ENCODE measurements at places on chromosomes 3 and 15. TPM values are rescaled to one million over a fixed set of nuclear protein-coding genes. Genes with fewer than 3 reads are reported as not detected.

DNA sequence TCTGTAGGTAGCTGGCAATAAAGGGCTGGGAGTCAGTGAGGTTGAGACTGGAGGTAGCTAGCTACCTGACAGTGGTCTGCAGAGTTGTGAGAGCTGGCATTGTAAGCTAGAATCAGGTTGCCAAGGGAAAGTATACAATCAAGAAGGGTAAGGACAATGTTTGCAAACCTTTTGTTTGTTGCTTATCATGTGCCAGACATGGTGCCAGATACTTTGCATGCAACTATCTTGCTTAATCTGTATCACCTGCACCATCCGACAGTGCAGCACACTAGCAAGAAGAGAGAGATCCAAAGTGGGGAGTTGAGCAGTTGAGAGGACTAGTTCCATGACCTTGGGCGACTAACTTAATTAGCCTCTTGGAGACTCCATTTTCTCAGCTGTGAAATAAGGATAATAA is 236.4 kb downstream of the PDCD6IP start:
- H3K4me3 ChIP-seq: no peak overlapping the region
- H3K36me3 ChIP-seq: no peaks in the 10 kb centered on the region

- no peaks in the 10 kb centered on the region for H3K36me3 ChIP-seq
- no peak overlapping the region for H3K4me3 ChIP-seq
- H3K27ac ChIP-seq: no peak overlapping the region
- H3K4me1 ChIP-seq: no peaks in the 10 kb centered on the region
- no peak for DNase-seq
- no peaks in the 10 kb centered on the region for H3K27me3 ChIP-seq
Observed at GRCh38 chr3:152047465-152047864, 174.0 kb downstream of the SUCNR1 start.

- no peaks in the 10 kb centered on the region for H3K36me3 ChIP-seq
- H3K27ac ChIP-seq: no peak overlapping the region
- H3K4me3 ChIP-seq: no peak overlapping the region
- no peaks in the 10 kb centered on the region for H3K27me3 ChIP-seq
- no peaks in the 10 kb centered on the region for H3K4me1 ChIP-seq
- no peak for DNase-seq
Observed at GRCh38 chr3:80668600-80669294, 900.9 kb upstream of the ROBO1 start.

- DNase-seq: no peak
- H3K27ac ChIP-seq: no peak overlapping the region
- H3K36me3 ChIP-seq: no peaks in the 10 kb centered on the region
- H3K4me3 ChIP-seq: no peak overlapping the region
Observed at GRCh38 chr15:43238671-43239131, 17.9 kb upstream of the EPB42 start.

GRCh38 chr3:45612918-45613602 is 18.5 kb downstream of the LIMD1 start:
- H3K4me3 ChIP-seq: no peak overlapping the region
- DNase-seq: no peak
- no peak overlapping the region for H3K27ac ChIP-seq
- H3K27me3 ChIP-seq: no peaks in the 10 kb centered on the region

- H3K27ac ChIP-seq: no peak overlapping the region
- no peak for DNase-seq
- H3K4me3 ChIP-seq: no peak overlapping the region
- no peaks in the 10 kb centered on the region for H3K4me1 ChIP-seq
- no peaks in the 10 kb centered on the region for H3K36me3 ChIP-seq
Observed at GRCh38 chr3:158777161-158777873, 24.5 kb upstream of the MFSD1 start.

GRCh38 chr15:78069052-78069414 is 8.5 kb downstream of the TBC1D2B start:
- H3K27ac ChIP-seq: peak overlapping the region; percentile 86
- peaks cover 84% of the 10 kb centered on the region for H3K4me1 ChIP-seq
- H3K36me3 ChIP-seq: no peaks in the 10 kb centered on the region
- H3K4me3 ChIP-seq: no peak overlapping the region

GRCh38 chr3:123817413-123817812 is 66.7 kb downstream of the MYLK start:
- H3K4me3 ChIP-seq: no peak overlapping the region
- H3K36me3 ChIP-seq: peaks cover 59% of the 10 kb centered on the region
- H3K4me1 ChIP-seq: peaks cover 13% of the 10 kb centered on the region
- no peaks in the 10 kb centered on the region for H3K27me3 ChIP-seq

DNA sequence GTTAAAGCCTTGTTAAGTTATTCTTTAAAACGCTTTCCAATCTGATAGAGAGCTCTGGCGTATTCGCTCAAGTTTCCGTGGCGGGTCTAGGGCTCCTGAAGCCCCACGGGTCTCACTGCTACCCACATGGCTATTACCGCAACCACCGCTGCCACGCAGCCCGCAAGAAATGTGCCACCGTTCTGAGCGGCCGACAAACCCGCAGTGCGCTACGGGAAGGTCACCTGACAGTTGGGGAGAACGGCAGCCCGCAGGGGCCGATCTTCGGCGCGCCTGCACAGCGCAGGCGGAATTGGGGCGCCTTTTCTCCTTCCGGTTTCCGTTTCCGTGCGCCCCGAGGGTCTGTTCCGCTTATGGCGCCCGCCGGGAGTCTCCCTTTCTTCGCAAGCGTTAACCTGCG is 76.6 kb upstream of the SNRPN start:
- no peaks in the 10 kb centered on the region for H3K4me1 ChIP-seq
- peak overlapping the region; percentile 43 for H3K27ac ChIP-seq
- DNase-seq: peak; percentile 57
- peak overlapping the region; percentile 48 for H3K4me3 ChIP-seq
- H3K36me3 ChIP-seq: no peaks in the 10 kb centered on the region

DNA sequence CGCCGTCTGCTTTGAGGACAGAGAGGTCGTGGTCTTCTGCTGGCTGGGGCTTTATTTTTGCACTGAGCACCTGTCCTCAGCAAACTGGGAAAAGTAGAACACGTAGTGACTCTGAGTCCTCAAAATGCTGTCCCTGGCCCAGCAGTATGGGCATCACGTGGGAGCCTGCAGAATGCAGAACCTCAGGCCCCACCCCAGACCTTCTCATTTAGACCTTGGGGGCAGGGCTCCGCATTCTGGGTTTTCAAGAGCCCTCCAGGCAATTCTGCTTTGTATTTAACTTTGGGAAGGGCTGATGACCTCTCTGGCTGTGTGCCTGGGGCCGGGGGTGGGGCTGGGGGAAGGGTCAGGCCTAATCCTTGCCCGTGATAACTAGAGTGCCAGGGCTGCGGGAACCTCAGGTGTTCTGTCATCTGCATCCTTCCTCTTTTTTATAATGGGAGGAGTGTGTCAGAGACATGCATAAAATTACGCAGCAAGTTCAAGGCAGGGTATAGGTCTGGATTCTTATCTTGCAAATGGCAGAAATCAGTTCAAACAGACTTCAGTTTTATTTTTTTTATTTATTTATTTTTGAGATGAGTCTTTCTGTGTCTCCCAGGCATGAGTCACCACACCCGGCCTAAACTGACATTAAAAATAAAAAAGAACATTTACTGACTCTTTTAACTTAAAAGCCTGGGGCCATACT is 11.1 kb downstream of the SLC6A6 start:
- DNase-seq: no peak
- H3K4me1 ChIP-seq: 0 out of 2 replicates have a peak, but pooled peaks cover 20% of the 10 kb centered on the region
- peaks cover 12% of the 10 kb centered on the region for H3K36me3 ChIP-seq
- peak overlapping the region; percentile 8 for H3K27ac ChIP-seq
- H3K27me3 ChIP-seq: no peaks in the 10 kb centered on the region
- no peak overlapping the region for H3K4me3 ChIP-seq

GRCh38 chr15:44726568-44727484 is 9.5 kb upstream of the TRIM69 start:
- no peak for DNase-seq
- no peak overlapping the region for H3K4me3 ChIP-seq
- no peaks in the 10 kb centered on the region for H3K27me3 ChIP-seq
- peaks cover 5% of the 10 kb centered on the region for H3K36me3 ChIP-seq
- peaks cover 6% of the 10 kb centered on the region for H3K4me1 ChIP-seq

DNA sequence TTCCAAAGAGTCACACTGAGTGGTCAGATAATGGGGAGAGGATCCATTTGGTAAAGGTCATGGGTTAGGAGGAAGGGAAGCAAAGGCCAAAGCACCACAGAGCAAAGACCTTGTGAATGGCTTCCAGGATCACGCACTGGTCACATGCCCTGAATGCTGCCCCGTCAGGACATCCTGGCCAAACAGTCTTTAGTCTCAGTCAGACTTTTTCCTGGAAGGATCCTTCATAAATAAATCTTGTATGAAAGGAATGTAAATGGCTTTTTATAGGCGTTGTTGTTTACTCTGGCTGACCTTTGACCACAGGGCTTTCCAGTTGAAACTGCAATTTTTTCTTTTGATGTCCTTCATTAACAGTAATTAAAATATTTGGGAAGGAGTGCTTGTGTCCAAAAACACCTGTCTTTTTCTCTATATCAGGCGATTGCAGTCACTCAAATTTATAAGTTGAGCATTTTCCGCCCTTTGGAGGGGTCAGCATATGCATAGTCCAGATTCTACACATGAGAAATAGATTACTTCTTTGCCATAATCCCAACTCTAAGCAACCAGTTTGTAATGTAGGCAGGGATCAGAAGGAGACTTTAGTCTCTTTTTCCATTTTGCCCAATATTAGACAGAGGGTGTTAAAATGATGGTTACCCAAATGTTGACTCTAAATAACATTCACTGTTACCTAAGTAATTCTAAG is 48.4 kb downstream of the CHAC1 start:
- DNase-seq: no peak

DNA sequence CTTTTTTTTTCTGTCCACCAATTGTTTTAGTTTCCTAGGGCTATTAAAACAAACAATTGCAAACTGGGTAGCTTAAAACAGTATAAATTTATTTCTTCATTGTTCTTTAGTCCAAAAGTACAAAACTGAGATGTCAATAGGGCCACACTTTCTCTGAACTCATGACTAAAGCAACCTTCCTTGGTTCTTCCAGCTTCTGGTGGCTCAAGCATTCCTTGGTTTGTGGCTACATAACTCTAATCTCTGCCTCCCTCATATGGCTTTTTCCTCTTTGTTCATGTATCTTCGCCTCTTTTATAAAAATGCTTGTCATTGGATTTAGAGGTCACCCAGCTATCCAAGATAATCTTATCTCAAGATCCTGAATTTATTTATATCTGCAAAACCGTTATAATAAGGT is 914.5 kb upstream of the EPHA6 start:
- H3K27me3 ChIP-seq: no peaks in the 10 kb centered on the region
- DNase-seq: no peak
- no peaks in the 10 kb centered on the region for H3K4me1 ChIP-seq
- no peak overlapping the region for H3K4me3 ChIP-seq
- no peak overlapping the region for H3K27ac ChIP-seq
- no peaks in the 10 kb centered on the region for H3K36me3 ChIP-seq

DNA sequence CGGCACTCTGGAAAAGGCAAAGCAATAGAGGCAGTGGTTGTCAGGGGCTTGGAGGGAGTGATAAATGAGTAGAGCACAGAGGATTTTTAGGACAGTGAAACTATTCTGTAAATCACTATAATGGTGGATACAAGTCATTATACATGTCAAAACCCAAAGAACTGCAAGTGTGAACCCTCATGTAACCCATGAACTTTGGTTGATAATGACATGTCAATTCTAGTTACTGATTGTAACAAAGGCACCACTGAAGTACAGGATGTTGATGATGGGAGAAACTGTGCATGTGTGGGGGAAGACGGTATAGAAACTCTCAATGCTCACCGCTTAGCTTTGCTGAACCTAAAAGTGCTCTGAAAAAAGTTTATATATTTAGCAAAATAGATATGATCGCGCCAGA is 36.0 kb downstream of the BTLA start:
- H3K4me3 ChIP-seq: no peak overlapping the region
- no peaks in the 10 kb centered on the region for H3K36me3 ChIP-seq
- no peaks in the 10 kb centered on the region for H3K4me1 ChIP-seq
- no peaks in the 10 kb centered on the region for H3K27me3 ChIP-seq

GRCh38 chr3:172848910-172849309 is 98.4 kb downstream of the ECT2 start:
- H3K27ac ChIP-seq: no peak overlapping the region
- H3K36me3 ChIP-seq: no peaks in the 10 kb centered on the region
- no peak overlapping the region for H3K4me3 ChIP-seq
- no peaks in the 10 kb centered on the region for H3K4me1 ChIP-seq
- DNase-seq: no peak

DNA sequence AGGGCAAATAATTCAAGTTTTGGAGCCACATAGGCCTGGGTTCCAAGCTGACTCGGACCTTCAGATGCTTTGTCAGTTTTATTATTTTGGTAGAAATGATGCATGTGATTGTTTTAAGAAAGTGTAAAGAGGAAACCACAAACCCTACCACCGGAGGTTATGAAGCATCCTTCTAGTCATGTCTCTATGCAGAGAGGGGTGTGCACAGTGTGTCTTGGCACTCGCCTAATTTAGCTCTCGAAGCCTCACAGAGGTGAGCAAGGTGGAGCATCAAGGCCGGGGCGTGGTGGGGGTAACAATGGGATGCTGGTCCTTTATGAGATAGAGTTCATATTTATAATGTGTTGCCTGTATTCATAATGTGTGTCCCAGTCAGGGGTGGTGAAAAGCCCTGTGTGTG is 63.7 kb upstream of the SMAD6 start:
- H3K27ac ChIP-seq: no peak overlapping the region
- H3K4me1 ChIP-seq: peaks cover 9% of the 10 kb centered on the region
- DNase-seq: no peak
- no peaks in the 10 kb centered on the region for H3K36me3 ChIP-seq

- no peaks in the 10 kb centered on the region for H3K27me3 ChIP-seq
- DNase-seq: no peak
- H3K4me3 ChIP-seq: no peak overlapping the region
- peaks cover 7% of the 10 kb centered on the region for H3K4me1 ChIP-seq
- 0 out of 2 replicates have a peak overlapping the region, but pooled peaks have one; percentile 31 for H3K27ac ChIP-seq
Observed at GRCh38 chr3:45106874-45107273, 39.3 kb downstream of the CDCP1 start.

GRCh38 chr3:127158614-127159229 is 34.2 kb upstream of the PRR23E start:
- no peak for DNase-seq
- H3K4me1 ChIP-seq: no peaks in the 10 kb centered on the region
- H3K27ac ChIP-seq: no peak overlapping the region
- H3K36me3 ChIP-seq: no peaks in the 10 kb centered on the region
- no peaks in the 10 kb centered on the region for H3K27me3 ChIP-seq
- H3K4me3 ChIP-seq: no peak overlapping the region

- H3K4me1 ChIP-seq: peaks cover 17% of the 10 kb centered on the region
- no peaks in the 10 kb centered on the region for H3K36me3 ChIP-seq
- no peaks in the 10 kb centered on the region for H3K27me3 ChIP-seq
Observed at GRCh38 chr15:91627473-91628278, 225.8 kb upstream of the SLCO3A1 start.

- no peak overlapping the region for H3K27ac ChIP-seq
- no peaks in the 10 kb centered on the region for H3K36me3 ChIP-seq
- no peaks in the 10 kb centered on the region for H3K4me1 ChIP-seq
- no peak overlapping the region for H3K4me3 ChIP-seq
- no peak for DNase-seq
- no peaks in the 10 kb centered on the region for H3K27me3 ChIP-seq
Observed at GRCh38 chr3:7388026-7388425, 527.1 kb downstream of the GRM7 start.

The ATP13A4 gene
- 0.03 TPM for polyA plus RNA-seq

The LARP6 gene
- 193 TPM for polyA plus RNA-seq

The MRPS11 gene
- polyA plus RNA-seq: 70.0 TPM

The KIF15 gene
- 2.1 TPM for polyA plus RNA-seq

The VIPR1 gene
- not detected for polyA plus RNA-seq

The CYP8B1 gene
- polyA plus RNA-seq: not detected

The IGSF11 gene
- 0.08 TPM for polyA plus RNA-seq

The GRIP2 gene
- 0.26 TPM for polyA plus RNA-seq

The TM4SF4 gene
- polyA plus RNA-seq: 0.08 TPM

The ALPK3 gene
- 0.16 TPM for polyA plus RNA-seq

The CKMT1A gene
- polyA plus RNA-seq: 1.2 TPM

The TRIM69 gene
- 11.1 TPM for polyA plus RNA-seq

The NCKIPSD gene
- polyA plus RNA-seq: 24.9 TPM

The WHAMM gene
- polyA plus RNA-seq: 1.9 TPM

The PLOD2 gene
- 0.93 TPM for polyA plus RNA-seq

Measured in SK-N-SH (cell line).